ENCODE measurements at places on chromosomes 2 and 18.

- DNase-seq = no peak
Measured at GRCh38 chr2:85748985-85749875, 4.6 kb upstream of the ATOH8 start.

- no peak for DNase-seq
Measured at GRCh38 chr2:239401881-239402233, 1.0 kb upstream of the HDAC4 start.

DNA sequence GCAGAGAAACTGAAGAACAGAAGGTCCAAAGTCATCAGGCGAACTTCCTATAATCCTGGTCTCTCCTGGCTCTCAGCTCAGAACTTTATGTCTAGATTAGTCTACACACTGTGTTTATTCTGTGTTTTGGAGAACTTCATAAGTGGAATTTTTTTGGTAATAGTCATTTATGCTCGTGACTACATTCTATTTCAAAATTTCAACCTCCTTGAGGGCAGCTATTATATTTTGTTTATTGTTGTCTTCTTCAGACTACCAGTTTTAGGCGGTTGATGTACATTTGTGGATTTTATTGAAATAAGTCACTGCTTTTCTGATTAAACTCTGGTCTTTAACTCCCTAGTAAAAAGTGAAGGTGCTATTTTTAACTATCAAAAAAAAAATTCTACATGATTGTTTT lies 816.6 kb downstream of the SATB2 start:
- no peak for DNase-seq

- no peak for DNase-seq
Measured at GRCh38 chr18:51133580-51134160, 63.8 kb downstream of the MEX3C start.

DNA sequence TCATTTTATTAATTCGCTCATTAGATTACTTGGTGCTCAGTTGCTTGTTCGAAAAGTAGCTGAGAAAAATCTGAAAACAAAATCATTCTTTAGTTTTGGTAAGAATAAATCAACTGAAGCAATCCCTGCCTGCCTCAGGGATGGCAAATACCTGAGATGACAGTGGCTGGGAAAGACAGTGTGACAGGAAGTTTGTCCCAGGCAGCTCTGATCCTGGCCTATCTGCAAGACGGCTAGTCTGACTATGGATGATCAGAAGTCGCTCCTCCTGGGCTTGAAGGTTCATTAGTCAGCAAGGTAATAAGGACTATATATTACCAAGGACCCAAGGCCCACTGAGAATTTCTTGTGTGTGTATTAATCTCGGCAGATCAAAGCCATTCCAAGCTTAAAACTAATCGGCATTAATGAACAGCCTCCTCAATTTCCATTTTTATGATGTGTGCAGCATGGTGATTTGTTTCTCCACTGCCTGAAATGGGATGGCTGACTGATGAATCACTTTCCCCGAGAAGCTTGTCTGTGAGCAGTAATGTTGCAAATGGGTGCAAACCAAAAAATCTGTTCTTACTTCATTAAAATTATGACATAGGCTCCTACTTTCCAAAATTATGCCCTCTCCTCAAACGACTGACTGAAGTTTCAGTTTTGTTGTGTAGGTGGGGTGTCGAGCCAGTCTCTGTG lies 199.9 kb downstream of the ACTR3 start:
- no peak for DNase-seq

DNA sequence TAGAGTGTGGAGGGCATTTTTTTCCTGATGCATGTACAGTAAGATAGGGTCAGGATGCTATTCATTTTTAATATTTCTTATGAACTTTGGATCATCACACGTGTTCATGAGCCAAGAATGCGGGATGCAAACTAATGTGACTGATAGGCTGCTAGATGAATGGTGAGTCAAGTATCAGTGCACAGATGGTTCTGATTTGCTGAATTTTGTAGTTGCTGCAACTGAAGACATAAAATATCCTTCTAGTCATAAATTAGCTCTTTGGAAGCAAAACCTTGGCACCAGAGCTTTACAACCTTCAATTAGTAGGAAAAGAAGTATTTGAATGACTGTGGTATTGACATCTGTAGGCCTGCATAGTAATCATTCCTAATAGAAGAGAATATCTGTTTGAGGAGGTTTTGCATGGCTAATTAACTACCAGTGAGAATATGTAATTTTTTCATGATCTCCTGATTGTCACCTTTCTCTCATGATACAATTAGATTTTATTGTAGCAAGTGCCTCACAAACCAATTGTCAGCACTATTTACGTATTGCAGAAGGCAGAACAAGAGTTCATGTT lies 94.0 kb downstream of the VRK2 start:
- DNase-seq = no peak

- DNase-seq = no peak
Measured at GRCh38 chr2:231094736-231095346, 30.0 kb downstream of the HTR2B start.

DNA sequence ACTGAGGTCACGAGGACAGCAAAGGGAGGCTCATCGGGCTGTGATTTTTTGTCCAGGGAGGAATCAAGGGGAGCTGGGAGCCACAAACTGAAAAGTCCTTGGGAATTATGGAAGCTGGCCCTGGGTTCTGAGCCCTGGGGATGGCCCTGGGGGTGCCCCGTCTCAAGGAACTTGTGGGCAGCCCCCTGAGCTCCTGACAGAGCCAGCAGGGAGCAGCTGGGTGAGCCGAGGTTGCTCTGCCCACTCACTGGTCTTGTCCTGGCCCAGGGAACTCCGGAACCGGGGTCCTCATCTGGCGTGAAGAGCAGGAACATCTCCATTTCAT lies 61.3 kb upstream of the HDAC4 start:
- DNase-seq = no peak

- no peak for DNase-seq
Measured at GRCh38 chr18:63264871-63265270, 54.7 kb downstream of the BCL2 start.

- DNase-seq = no peak
Measured at GRCh38 chr18:12066910-12067511, 26.6 kb upstream of the ANKRD62 start.

GRCh38 chr2:72821983-72822382 lies 3.9 kb downstream of the EXOC6B start:
- DNase-seq = no peak

DNA sequence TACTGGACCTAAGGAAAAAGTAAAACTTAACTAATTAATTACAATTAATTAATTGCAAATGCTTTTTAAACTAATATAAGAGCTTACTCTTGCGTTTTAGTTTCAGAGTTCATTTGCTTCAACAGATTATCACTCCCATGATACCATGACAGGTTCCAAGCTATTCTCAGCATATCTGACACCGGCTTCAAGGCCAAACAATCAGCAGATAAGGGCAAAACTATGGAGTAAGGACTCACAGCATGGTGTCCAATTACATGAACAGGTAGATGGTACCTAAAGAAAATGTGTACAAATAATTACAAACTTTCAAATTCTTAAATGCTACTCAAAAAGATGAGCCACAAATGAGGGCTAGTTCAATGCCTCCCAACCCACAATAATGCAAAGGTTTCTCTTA lies 77.2 kb downstream of the RTTN start:
- no peak for DNase-seq

DNA sequence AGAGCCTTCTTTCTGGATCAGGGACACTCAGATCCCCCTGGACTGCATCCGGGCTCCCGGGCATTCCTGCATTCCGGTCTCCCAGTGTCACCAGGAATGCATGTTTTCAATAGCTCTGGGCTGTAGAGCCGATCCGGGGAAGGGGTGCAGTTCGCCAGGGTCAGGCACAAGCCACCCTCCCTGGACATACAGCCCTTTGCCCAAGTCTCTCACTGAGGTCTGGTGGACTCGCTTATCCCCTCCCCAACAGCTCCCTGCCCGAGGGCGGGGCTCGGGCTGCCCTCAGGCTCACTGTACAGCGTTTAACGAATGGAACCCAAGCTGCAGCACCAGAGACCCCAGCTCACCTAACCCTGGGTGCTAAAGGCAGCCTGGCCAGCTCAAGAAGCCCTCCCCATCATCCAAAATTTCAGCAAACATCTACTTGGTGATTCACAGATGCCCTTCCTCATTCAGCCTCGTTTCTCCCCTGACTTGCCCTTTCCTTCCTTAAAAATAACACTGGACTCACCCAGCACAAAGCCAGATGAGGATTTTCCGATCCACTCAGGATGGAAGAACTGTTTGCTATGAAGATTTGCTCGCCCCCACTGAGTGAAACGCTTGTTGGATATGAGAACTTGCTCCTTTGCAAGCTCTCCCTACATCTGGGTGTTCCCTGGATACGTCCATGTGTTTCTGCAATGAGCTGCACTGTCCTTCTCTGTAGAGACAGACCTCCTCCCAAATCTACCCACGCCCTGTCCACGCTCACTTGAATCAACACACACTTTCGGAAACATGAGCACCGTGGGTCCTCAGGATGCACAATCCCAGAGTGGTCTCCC lies 58.1 kb downstream of the PXDN start:
- DNase-seq = no peak

DNA sequence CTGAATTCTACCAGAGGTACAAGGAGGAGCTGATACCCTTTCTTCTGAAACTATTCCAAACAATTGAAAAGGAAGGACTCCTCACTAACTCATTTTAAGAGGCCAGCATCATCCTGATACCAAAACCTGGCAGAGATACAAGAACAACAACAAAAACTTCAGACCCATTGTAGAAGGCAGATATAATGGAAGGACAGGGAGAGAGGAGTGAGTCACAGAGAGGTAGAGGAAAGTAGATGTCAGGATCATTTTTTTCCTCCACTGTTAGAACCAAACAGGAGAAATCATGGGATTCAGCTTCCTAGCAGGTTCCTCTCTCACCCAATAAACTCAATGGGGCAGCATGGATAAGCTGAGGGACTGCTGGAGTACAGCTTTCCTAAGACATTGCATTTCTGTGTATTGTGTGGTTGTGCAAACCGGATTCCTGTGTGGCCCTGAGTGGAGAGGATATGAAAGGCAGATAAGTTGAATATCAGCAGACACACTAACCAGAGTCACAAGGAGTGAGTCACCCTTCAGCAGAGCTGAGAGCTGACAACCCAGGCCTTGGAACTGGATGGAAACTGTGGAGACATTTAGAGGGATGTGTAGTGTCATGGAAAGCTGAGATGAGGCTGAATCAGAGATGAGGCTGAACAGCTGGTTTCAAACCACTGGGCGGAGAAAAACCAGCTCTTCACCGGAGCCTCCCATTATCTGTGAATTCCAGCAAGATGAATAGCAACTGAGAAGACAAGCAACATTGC lies 60.9 kb upstream of the MMADHC start:
- DNase-seq = no peak

GRCh38 chr2:179626261-179626660 lies 235.2 kb downstream of the ZNF385B start:
- DNase-seq = no peak

GRCh38 chr2:3246406-3246805 lies 131.2 kb downstream of the EIPR1 start:
- no peak for DNase-seq

DNA sequence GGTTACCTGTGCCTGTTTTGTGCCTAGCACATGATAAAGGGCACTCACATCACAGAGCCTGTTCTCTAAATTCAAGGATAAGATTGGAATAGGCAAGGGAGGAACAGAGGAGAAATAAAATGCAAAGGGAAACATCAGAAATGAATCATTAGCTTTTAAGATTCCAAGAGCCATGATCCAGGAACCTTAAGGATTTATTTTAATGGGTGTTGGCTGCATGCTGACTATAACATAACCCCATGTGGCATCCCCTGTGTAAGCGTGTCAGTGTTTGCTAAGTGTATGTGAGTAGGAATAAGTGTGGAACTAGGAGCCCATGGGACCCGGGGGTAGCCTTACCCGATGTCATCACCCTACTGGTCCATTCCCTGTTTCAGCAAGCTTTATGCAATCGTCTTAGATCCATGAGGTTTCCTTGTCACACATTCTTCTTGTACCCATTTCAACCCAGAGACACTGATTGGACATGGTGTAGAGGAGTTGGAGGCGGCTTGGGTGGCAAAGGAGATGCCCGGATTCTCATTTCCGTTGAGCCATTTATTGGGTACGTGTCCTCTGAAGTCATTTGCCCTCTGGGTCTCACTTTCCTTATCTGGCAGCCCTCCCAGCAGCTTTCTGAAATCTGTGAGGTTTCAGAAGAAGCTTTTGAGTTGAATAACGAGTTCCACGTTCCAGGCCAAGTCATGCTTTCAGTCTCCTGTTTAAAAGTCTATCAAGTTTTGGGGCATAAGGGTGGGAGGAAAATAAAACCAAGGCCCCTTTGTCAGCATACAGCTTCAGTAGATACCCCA lies 117.0 kb downstream of the MGAT5 start:
- DNase-seq = no peak

GRCh38 chr18:66066191-66066590 lies 315.4 kb downstream of the CDH7 start:
- no peak for DNase-seq

DNA sequence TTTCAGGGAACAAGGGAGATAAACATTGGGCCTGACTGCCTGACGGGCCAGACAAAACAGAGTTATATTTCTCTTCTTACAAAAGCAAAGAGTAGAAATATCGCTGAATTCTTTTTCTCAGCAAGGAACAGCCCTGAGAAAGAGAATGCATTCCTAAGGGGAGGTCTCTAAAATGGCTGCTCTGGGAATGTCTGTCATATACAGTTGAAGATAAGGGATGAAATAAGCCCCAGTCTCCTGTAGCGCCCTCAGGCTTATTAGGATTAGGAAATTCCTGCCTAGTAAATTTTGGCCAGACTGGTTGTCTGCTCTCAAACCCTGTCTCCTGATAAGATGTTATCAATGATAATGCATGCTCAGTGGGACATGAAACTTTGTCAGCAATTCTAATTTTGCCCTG lies 134.9 kb upstream of the CNTNAP5 start:
- DNase-seq = no peak

GRCh38 chr2:319059-319600 lies 31.2 kb upstream of the ALKAL2 start:
- no peak for DNase-seq
